Thoracic aorta (tissue), 2 donors: ENCODE measurements at places on chromosomes 12 and 14.

DNA sequence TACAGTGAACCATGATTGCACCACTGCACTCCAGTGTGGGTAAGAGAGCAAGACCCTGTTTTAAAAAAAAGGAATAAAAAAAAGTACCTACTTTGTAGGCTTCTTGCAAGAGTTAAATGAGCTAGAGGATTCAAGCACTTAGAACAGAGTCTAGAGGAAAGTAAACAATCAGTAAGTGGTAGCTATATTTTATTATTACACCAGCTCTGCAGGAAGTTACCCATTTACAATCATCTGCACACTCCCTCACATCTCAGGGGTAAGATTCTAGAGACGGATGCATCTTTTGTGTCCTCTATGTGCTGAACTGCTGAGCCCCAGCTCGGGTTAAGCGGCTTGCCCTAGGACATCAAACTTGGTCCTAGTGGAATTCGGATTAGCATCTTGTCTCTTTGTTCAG is 67.3 kb downstream of the KCNK10 start:
- DNase-seq, result no peak

DNA sequence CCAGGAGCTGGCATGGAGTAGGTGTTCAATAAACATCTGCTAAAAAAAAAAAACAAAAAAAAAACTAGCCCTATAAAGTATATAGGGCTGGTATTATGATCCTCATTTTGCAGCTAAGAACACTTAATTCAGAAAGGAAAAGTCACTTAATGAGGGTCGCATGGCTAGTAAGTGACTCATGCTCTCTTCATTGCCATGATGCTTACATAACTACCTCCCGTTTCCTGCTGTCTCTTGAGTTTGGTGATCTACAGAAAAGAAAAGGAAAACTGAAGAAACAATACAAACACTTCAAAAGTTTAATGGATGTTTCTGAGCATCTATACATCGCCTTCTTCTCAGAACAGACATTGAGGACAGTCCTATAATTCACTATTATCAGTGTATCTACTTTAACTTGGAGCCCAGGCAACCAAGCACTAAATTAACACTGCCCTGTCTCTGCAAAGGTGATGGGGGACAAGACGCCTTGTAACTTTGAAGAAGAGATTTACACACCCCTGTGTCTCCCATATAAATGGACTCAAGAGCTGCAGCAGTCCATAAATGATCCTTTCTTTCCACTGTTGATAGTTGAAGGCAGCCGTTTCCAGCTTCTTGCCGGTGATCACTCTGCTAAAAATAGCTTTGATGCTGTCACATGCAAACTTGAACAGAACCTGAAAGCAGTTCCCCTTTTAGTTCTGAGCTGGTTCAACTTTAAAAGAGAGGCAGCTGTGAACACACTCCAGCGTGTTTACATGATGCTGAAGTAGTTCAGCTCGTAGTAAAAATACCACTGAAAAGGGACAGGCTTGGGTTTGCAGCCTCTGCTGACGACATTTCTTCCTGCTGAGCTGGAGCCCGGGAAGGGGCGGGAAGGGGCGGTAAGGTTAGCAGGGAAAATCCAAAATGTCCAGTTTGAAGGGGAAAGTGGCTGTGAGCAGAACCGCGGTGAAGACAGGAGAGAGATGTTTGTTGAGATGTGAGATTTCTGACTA is 113.3 kb downstream of the FOXN3 start:
- DNase-seq, result peak; percentile 28

GRCh38 chr12:43816168-43816567 is 10.1 kb upstream of the TWF1 start:
- no peak for DNase-seq

DNA sequence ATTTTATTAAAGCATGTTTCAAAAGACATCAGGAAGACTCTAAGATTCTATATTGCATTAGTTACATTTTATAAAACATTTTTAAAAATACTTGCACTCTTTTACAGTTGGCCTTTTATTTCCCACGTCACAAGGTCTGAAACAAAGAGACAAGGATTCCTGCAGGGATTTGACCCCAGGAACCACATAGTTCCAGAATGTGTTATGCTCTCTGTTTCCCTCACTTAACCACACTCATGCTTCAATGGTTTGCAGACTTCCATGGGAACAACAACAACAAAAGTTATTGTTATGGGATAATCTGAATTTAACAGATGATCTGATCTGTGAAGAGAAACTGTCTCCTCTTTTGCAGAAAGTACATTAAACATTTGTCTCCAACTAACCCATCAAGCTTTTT is 104.3 kb upstream of the PPFIA2 start:
- no peak for DNase-seq

DNA sequence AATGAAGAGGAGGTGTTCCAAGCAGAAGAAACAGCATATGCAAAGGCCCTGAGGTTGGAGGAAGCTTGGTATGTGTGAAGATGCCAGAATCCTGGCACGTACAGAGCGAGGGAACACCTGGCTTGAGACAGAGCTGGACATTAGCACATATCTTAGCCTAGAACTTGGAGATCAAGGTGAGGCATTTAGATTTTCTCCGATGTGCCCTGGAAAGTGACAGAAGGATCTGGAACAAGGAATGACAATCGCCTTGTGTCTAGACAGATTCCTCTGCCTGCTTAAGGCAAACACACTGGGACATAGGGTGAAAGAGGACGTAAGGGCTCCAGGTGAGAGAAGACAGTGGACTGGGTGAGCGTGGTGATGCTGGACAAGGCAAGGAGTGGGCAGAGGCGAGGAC is 32.2 kb upstream of the NOS1 start:
- DNase-seq, result no peak

- DNase-seq, result no peak
Observed at GRCh38 chr12:79674629-79675028, 16.1 kb downstream of the PAWR start.

DNA sequence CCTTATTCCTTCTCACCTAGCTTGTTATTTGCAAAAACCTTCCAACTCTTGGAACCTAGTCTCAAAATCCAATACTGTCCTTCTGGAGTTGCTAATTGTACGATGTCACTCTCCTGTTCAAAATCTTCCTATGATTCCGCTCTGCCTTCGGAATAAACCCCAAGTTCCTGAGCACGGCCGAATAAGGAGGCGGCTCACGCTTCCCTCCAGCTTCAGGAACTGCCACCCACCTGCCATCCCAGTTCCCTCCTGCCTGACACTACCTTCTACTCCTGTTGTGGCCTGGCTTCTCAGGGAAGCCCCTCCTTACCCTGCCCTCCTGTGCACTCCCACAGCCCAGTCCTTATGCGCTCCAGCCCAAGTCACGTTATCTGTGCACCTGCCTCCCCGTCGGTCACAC is 73.2 kb downstream of the SETD3 start:
- DNase-seq, result no peak

- DNase-seq, result no peak
Observed at GRCh38 chr14:47269756-47270492, 405.5 kb downstream of the MDGA2 start.

GRCh38 chr12:55729819-55730818 is 1.3 kb upstream of the CD63 start:
- DNase-seq, result no peak

GRCh38 chr12:16499611-16500010 is 106.4 kb downstream of the LMO3 start:
- no peak for DNase-seq

GRCh38 chr14:43898687-43899086 is 608.4 kb downstream of the FSCB start:
- DNase-seq, result no peak

GRCh38 chr14:105646175-105646574 is 119.8 kb downstream of the TMEM121 start:
- DNase-seq, result no peak

DNA sequence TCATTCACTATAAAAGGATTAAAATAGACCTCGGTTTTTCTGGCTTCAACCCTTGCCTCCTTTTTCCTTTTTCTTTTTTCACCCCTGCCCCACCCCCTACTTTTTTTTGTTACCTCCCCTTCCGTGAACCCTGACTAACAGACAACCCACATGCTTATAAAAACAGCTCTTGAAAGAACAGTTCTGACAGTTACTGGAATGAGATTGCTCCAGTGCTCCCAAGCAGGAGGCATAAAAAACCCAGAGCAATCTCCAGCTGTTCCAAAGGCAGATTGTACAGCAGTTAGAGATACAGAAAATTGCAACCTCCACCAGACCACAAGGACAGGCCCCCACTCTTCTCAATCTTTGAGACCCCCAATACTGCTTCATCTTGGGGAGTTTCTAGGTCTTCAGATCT is 29.9 kb upstream of the TMEM260 start:
- no peak for DNase-seq

DNA sequence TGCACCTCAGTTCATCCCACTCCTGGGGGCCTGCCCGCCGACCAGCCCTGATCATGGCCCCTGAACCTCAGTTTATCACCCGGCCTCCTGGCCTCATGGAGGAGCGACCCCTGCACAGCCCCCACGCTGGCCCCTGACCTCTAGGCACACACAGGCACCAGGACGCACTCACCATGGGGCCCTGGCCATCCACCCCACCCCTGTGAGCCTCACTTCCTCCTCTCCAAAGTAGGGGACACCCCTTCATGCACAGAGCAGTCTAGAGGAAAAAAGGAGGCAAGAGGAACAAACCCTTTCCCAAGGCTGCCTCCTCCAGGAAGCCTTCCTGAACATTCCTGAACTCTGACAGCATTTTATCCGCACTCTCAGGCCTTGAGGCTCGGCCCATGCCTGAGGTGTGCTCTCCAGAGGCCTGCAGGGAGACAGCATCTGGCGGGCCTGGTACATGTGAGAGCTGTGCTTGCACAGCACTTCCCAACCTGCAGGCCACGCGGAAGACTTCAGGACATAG is 39.4 kb downstream of the CCNK start:
- no peak for DNase-seq

- DNase-seq, result no peak
Observed at GRCh38 chr12:83122623-83122934, 435.9 kb downstream of the TMTC2 start.

GRCh38 chr12:111126331-111126730 is 206.0 kb upstream of the MYL2 start:
- DNase-seq, result no peak

DNA sequence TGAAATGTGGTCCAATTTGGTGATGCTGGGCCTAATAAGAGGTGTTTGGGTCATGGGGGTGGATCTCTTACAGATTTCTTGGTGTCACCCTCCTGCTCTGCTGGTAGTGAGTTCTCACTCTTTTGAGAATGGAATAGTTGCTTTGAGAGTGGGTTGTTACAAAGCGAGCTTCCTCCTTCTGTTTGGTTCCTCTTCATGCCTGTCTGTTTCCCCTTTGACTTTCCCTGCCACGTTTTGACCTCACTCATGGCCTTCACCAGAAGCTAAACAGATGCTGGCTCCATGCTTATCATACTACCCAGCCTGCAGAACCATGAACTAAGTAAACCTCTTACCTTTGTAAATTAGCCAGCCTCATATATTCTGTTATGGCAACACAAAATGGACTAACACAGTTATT is 57.7 kb upstream of the LDHB start:
- DNase-seq, result no peak

- no peak for DNase-seq
Observed at GRCh38 chr12:38892087-38892786, 13.2 kb downstream of the CPNE8 start.

GRCh38 chr12:57051011-57051410 is 1.1 kb upstream of the MYO1A start:
- no peak for DNase-seq

DNA sequence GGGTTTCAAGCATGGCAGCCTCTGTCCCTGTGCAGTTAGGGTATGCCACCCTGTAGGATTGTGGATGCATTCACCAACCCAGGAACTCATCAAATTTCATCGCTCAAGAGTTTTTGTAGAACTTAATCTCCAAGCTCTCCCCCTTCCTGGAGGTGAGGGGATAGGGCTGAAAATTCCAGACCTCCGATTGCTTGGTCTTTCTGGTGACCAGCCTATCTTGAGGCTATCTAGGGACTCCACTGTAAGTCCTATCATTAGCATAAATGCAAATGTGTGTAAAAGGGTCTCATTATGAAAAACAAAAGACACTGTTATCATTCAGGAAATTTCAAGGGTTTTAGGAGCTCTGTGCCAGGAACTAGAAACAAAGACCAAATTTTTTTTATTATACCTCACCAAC is 244.0 kb downstream of the DUSP6 start:
- DNase-seq, result no peak

DNA sequence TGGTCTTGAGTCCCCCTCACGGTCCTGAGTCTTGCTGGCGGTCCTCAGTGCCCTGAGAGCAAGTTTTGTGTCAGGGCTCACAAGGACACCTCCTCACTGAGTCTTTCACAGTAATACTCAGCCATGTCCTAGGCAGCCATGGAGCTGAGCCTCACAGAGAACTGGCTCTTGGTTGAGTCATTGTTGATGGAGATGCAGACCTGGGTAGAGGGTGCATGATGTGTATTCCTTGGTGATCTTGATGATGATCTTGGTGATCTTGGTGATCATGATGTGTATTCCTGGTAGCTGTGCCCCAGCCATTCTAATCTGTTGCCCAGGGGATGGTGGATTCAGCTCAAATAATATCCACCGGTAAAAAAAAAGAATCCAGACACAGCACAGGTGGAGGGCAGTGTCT is 495.4 kb downstream of the TMEM121 start:
- no peak for DNase-seq

GRCh38 chr12:30438601-30439041 is 257.0 kb downstream of the IPO8 start:
- no peak for DNase-seq

DNA sequence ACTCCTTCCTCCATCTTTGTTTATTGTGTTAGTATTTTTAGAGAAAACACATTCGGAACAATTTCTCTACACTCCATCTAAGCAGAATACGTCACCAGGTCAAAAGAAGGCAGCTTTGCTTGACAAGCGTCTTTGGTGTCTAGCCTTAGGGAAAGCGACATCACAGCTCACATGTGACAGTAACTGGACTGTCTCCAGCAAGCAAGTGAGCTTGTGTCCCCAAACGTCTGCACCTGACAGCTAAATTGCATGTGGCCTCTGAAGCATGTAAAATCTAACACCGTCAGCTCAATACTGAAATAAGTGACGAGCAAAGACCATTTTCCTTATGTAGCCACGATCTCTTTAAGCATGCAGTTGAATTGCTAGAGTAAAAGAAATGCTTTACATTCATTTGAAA is 509.8 kb downstream of the GLT1D1 start:
- no peak for DNase-seq

- no peak for DNase-seq
Observed at GRCh38 chr12:69888901-69889300, 63.9 kb downstream of the MYRFL start.

GRCh38 chr12:3362737-3363136 is 128.3 kb upstream of the PRMT8 start:
- DNase-seq, result no peak

DNA sequence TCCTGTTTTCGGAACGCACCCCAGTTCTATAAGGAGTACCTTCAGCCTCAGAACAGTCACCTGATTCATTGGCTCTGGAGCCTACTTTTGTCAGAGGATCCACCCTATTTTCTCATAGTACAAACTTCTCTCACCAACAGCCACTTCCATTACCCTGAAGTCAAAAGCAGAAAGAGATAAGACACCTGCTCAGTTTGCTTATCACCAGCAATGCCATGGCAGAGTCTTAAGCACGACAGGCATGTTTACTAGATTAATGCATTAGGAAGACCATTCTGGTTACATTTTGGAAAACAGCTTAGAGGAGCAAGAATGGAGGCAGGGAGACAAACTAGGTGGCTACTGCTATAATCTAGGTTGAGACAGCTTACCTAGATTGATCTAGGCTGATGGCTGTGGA is 67.7 kb downstream of the GXYLT1 start:
- DNase-seq, result no peak

DNA sequence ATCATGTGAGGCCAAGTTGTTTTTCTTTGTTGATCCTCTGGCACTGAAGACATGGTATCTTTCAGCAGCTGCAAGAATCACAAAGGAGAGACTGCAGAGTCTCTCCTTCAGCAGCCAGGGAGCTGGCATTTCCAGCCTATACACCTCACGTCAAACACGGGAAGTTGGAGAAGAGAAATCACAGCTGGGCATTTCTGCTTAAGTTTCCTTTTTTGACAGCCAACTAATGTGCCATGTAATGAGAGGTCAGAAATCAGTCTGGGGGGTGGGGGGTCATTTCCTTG is 28.3 kb downstream of the PHLDA1 start:
- DNase-seq, result no peak
